CD4-positive, alpha-beta T cell treated with Interleukin-10 for 1 hour (primary cell): ENCODE measurements at places on chromosomes 1 and 21.
A peak's percentile ranks its signal among the peaks of the same experiment; 100 is the strongest.

- DNase-seq, result no peak
These were observed 7.9 kb downstream of the S100A10 start for GRCh38 chr1:151985768-151986167.

GRCh38 chr1:84504580-84505492, 1.4 kb upstream of the SPATA1 start:
- DNase-seq, result peak; percentile 13

GRCh38 chr1:31814631-31815306, 1.1 kb downstream of the SPOCD1 start:
- DNase-seq, result no peak

DNA sequence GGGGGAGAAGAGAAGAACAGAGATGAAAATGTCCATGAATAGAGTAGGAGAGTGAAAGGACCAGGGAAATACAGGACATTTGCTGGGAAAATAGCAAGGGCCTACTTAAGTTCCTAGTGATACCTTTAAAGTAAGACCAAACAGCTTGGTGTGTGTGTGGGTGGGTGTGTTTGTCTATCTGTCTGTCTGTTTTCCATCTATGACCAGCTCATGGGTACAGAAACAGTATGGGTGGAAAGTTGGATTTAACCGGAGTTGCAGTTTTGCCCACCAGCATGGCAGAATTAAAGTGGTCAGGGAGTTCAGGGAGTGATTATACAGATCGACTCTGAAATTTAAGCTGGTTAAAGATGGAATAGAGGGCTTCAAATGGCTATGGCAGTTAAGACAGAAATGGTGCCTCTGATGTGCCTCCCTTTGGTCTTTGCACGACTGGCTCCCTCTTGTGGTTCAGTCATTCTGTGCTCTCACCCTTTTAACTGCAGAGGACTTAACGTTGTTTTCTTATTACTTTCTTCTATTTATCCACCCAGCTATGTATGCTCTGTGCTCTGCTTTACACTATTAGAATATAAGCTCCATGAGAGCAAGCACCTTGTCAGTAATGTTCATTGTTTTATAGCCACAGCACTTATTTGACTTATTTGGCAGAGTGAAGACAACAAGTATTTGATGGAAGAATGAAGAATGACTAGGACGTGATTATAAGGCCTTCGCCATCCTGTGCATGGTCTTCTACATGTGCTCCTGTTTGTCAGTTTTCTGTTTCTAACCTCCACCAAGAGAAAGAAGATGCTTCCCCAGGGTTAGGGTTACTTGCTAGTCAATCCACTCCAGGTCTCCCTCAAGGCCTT, 72.7 kb upstream of the AK4 start:
- peak; percentile 84 for DNase-seq

DNA sequence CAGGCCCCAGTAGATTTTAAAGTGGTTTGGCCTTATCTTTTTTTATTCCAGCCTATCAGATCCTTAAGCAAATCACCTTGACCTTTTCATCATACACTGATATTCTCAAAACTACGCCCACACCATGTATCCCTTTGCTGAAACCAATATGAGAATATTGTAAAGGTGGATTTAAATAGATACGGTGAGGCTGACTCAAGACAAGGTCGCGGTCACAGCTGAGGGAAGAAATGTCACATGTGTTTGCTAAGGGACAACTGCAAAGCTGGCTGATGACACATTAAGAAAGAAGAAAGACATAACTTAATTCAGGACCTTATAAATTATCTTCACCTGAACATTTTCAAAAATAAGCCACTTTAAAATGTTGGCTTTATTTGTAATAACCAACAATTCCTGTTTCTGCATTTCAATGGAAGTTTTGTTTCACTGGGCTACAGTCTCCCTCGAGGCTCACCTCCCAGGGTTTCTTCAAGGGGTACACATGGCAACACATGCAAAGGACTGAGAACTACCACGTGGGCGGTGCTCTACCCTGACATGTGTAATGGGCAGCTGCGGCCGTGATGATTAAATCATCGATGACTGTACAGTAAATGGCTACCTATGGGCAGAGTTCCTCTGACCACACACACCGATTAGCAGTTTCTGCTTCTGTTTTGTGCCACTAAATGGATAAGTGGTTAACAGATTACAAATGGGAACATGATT, 189.5 kb downstream of the SIPA1L2 start:
- DNase-seq, result no peak

GRCh38 chr1:190068304-190068703, 409.4 kb downstream of the BRINP3 start:
- DNase-seq, result no peak

GRCh38 chr1:205565799-205566198, 61.3 kb downstream of the CDK18 start:
- no peak for DNase-seq

GRCh38 chr1:98342566-98342965, 319.0 kb upstream of the SNX7 start:
- no peak for DNase-seq

- DNase-seq, result no peak
These were observed 450 bp downstream of the ARHGAP30 start for GRCh38 chr1:161069241-161069640.

GRCh38 chr1:13828454-13829151, 128.6 kb downstream of the PRDM2 start:
- DNase-seq, result no peak

DNA sequence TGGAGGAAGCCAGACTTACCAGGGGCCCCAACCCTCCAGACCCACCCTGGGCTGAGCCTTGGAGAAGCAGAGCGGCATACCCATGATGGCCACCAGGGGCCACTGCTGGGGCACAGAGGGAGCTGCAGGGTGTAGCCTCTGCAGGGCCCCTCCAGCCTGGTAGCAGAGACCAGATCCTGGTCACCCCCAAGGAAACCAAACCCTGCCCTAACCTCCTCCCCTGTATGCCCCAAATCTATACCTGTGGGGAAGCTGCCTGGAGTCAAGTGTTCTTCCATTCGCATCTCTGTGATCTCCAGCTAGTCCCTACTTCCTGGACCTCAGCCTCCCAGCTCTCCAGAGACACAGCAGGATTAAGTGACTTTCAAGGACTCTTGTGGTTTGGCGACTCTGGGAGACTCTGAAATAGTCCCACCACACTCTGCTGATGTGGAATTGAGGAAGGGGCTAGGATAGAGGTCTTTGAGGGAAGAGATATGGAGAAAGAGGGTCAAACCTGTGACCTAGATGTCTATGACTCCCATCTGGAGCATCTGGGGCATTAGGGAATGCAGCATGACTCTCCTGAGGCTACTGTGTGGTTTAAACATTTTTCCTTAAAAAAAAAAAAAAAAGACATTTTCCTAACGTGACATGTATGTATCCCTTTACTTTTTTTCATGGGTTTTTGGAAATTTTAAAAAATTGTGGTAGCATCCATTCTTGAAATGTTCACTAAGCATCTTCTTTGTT, 119.2 kb upstream of the IPO9 start:
- DNase-seq, result peak; percentile 49

- DNase-seq, result no peak
These were observed 29.3 kb upstream of the SELENON start for GRCh38 chr1:25770541-25771220.

GRCh38 chr21:33334191-33334590, 9.4 kb downstream of the IFNAR1 start:
- DNase-seq, result no peak

- DNase-seq, result no peak
These were observed 123.8 kb downstream of the PLXNA2 start for GRCh38 chr1:208120431-208120790.
